ENCODE measurements at places on chromosomes 2 and 18.
A peak's percentile ranks its signal among the peaks of the same experiment; 100 is the strongest.

- no peak for DNase-seq
Observed at GRCh38 chr2:71462641-71463341, 9.4 kb downstream of the DYSF start.

- DNase-seq = peak; percentile 66
Observed at GRCh38 chr18:23703057-23703986, 14.1 kb downstream of the LAMA3 start.

GRCh38 chr18:50819027-50819727, 639 bp downstream of the MRO start:
- peak; percentile 17 for DNase-seq

DNA sequence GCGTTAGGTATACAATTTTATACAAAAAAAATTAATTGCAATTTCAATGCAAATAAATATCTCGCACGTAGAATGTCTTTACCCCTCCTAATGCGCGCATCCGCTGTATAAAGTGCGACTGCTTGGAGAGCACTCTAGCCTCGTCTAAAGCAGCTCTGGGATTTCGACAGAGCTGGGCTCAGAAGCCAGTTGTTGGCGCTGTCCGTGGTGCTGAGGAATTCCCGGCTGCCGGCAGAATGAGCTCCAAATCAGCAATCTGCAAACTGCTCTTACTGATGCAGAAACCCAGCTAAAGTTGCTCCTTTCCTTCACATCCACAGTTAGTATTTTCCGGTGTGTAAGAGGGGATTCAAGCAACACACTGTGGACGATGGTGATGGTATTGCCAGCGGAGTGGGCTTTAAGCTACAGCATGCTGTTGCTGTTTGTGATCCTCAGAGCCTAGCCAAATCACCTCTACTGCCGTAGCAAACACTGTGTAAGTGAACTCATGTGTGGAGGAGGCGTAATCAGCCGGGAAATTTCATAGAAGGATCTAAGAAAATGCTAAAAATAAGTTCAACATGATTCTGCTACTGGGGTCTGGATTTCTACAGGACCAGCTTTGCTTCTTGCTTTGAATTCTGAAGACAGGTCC, at the start of gene VWC2L:
Gene VWC2L, plus strand, starts transcription at position 137 of the 637 bp plus-strand sequence. CDS start 3,140 bp downstream, outside the sequence.
- DNase-seq = peak; percentile 61

- DNase-seq = no peak
Observed at GRCh38 chr2:235922839-235923238, 245.3 kb downstream of the GBX2 start.

GRCh38 chr2:152452256-152452973, 117.4 kb downstream of the FMNL2 start:
- DNase-seq = no peak

GRCh38 chr2:65072181-65072970, 16.2 kb downstream of the CEP68 start:
- no peak for DNase-seq

DNA sequence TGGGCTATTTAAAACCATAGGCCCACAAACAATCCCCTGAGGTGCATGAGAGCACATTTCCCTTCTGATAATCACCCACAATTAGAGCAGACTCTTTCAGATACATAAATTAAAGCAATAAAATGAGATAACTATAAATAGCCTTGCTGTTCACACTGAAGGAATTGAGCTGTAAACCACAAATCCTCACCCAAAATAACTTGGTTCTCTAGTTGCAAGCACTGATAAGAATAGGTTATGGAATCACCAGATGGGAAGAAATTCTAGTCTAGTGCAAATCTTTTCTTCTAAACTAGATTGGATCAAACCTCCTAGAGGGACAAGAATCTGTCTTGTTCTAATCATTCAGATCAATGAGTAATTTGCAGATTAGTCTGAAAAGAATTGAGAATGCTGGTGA, 64.6 kb downstream of the NAB1 start:
- DNase-seq = no peak

- no peak for DNase-seq
Observed at GRCh38 chr2:65420712-65421431, 11.5 kb downstream of the SPRED2 start.

DNA sequence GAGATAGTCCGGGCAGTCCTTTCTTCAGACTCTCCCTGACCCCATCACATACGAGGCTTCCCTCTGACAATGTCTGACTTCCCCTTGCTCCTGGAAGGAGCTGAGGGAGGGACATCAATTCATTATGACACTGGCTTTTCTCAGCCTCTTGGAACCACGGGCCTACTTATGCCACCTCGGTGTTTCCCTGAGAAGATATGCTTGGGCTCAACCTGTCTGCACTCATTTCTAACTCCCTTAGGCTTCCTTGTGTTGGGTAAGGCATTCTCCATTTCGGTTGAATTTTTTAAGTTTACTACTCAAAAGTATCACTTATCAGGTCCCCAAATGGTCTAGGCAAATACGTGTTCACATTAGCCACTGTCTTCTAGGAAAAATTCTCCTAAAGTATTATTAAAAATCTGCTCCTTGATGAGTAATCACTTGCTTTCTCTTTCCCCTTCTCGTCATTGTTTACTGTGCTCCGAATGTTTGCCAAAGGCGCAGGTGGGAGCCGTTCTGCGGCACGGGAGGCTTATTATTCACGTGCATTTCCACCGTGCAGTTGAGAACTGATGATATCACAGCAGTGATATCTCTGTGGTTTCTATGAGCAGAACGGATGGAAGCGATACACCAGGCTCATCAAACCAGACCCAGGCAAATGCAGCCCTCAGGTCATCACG, 33.1 kb downstream of the ARL4C start:
- no peak for DNase-seq

DNA sequence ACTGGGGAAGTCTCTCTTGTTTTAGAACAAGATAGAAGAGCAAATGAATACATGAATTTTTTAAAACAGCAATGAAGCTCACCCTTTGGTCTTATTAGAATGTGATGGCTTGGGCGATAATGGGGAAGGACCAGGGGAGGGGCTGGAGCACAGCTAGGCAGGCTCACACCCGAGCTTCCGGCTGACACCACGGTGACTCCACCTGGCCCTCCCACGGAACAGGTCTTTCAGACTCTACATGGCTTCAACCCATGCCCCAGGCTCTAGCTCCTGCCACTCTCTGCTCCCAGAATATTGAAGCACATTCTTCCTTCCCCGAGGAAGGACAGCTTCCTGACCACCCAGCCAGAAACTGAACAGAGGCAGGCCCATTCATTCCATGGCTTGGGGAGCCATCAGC, 127.5 kb upstream of the AGAP1 start:
- DNase-seq = no peak

- no peak for DNase-seq
Observed at GRCh38 chr2:168889635-168890005, 610 bp downstream of the SPC25 start.

DNA sequence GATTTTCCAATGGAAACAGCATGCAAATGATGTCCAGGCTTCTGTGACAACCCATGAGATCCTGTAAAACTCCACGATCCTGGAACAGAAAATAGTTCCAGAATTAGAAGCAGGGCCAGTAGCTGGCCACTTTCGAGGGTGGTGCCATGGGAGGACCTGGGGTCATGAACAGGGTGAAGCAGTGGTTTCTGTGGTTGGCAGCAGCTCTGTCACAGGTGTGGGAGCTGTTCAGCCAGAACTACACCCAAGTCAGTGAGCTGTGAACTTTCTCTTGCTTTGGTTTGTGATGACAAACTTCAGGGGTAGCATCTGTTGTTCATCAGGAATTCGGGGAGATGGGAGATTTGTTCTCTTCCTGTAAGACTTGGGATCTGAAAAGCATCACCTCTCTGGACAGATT, 314.4 kb upstream of the NT5C1B start:
- no peak for DNase-seq

DNA sequence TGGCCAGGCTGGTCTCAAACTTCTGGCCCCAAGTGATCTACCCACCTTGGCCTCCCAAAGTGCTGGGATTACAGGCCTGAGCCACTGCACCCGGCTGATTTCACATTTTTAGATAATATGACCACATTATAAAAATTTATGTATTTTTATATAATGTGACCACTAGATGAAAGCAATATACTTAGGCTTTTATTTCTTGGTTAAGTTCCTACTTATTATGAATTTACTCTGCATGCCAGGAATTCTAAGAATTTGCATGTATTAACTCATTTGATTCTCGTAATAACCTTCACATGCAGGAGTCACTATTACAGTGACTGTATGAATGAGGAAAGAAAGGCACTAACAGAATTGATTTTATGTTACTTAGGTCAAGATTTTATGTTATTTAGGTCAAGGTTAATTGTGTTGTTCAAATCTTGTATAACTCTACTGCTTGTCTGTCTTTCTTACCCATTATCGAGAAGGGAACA, 25.6 kb upstream of the CASP8 start:
- DNase-seq = no peak

GRCh38 chr2:240603846-240604245, 17.3 kb downstream of the CAPN10 start:
- DNase-seq = no peak

- no peak for DNase-seq
Observed at GRCh38 chr2:109715313-109715805, 78.7 kb upstream of the RGPD5 start.

DNA sequence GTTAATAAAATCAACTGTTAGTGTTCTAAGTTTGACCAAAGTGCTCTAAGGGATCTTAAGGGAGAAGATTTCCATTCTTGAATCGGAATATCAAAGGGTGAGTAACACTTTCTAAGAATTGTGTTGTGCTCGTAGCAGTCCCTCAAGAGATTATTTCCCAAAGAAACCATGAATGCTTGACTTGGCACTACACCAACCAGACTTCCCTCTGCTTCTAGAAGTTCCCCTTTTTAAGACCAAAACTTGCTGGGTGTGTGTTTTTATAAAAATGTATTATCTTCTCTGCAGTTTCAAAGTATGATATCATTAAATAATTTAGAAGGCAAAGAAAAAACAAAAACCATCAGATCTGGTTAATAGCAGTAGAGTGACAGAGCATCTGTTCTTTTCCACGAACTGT, 522.0 kb upstream of the FAM98A start:
- DNase-seq = no peak

- no peak for DNase-seq
Observed at GRCh38 chr2:189163889-189164288, 15.7 kb downstream of the COL5A2 start.

GRCh38 chr18:2893676-2894075, 46.9 kb downstream of the EMILIN2 start:
- no peak for DNase-seq

- no peak for DNase-seq
Observed at GRCh38 chr2:7405861-7406715, 488.9 kb downstream of the RNF144A start.

DNA sequence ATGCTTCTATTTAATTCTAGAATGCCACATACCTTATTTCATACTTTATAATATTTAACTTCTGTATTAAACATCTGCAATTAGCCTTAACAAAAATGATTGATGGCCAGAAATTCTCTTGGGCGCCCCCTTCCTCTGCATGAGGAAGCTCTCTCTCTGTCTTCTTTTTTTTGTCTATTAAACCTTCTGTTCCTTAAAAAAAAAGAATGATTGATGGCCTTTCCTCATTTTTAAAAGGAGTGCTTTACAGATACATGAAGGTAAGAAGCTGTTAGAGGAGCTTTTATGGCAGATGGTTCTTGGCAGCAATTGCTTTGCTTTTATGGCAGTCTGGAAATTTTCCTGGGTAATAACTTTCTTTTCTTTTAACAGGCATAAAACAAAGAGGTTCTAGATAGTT, 526.9 kb downstream of the SLC4A3 start:
- no peak for DNase-seq

DNA sequence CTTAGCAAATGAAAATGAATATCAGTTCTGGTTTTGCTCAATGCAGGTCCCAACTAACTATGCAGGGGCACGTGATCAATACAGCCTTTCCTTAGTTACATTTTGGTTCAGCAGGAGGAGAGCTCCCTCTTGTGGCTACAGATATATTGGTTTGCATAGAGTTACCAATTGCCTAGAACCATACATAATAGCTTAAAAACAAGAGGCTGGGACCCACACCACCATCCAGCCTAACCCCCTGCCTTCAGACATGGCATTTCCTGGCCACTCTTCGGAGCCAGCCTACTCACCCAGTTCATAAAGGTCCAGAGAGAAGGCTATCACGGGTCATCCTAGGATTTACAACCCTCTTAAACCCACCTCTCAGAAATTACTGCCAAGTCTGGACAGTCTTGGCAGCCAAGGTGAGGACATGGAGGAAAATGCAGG, 10.5 kb downstream of the CCDC93 start:
- peak; percentile 64 for DNase-seq

DNA sequence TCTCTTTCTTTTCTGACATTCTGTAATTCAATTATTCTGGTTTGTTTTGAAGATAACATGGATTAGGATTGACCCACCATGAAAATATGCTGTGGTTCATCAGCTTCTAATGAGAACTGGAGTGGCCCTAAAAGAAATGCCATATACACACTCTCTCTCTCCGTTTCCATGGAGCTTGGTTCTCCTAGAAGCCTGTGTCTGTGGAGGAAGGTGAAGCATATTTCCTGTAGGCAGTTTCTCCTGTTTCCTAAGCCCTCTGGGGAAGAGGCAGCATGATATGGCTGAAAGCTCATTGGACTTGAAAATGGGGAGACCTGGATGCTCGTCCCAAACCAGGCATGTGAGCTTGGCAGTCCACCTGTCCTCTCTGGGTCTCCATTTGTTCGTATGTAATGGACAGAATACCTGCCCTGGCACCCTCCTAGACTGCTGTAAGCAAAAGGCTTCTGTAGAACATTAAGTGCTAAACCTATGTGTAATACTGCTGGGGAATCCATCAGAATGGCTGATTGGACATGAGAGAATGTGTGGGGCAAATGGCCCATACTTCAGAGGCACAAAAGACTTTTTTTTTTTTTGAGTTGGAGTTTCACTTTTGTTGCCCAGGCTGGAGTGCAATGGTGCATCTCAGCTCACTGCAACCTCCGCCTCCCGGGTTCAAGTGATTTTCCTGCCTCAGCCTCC, 75.3 kb upstream of the PPP1CB start:
- DNase-seq = no peak

GRCh38 chr18:13218368-13218991, at the start of gene LDLRAD4:
Gene LDLRAD4, plus strand, starts transcription at chr18:13218760.
- peak; percentile 11 for DNase-seq

GRCh38 chr2:191166756-191167445, 16.1 kb upstream of the STAT4 start:
- no peak for DNase-seq

- no peak for DNase-seq
Observed at GRCh38 chr2:235146206-235146605, 194.4 kb downstream of the SH3BP4 start.

GRCh38 chr2:207202645-207203044, 36.9 kb upstream of the KLF7 start:
- peak; percentile 22 for DNase-seq

DNA sequence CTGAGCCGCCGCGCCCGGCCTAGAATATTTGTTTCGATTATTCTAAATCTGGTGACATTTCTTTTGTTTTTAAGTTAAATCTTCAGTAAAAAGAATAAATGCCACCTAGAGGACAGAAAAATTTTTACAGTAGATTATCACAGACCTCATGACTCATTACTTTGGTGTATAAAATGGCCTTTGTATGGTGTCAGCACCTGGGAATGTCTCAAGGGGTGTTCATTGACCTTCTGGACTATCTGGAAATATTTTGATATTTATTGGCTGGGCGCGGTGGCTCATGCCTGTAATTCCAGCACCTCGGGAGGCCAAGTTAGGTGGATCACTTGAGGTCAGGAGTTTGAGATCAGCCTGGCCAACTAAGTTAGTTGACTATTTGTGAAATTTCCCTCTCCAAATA, 30.3 kb upstream of the SLC30A6 start:
- peak; percentile 45 for DNase-seq

All from HEK293T (cell line).